ENCODE measurements at places on chromosomes 2 and 18.

DNA sequence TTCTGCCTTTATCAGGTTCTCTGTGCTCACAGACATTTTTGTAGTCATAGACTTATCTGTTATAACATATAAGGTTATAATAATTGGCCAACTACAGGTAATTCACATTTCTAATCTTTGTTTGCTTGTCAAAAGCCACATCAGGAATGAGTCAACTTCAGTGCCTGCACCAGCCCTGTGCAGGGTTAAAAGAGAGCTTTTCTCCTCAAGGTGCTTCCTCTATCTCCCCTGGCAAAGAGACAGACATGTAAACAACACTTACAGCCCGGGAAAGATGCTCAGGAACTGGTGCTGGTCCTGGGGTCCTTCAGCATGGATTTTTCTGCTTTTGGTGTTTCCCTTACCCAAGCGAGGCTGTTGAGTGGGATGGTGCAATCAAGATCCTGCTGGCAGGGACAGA is 7.7 kb upstream of the EHD3 start:
- no peak for DNase-seq

DNA sequence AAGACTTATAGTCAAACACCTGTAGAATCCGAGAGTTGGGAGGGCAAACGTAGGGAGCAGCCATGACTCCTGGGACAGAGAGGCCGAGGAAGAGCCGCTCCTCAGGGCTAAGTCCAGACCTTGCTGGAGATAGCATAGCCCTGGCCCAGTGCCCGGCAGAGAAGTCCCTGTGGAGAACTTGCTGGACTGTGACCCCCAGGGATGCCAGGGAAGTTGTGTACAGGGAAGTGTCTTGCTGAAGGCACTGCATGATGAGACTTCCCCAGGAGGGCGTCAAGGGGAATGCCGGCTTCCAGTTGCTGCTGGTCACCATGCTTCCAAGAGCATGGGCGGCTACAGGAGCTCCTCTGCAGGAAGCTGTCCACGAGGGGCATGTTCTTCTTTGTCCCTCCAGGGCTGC is 8.6 kb upstream of the CNDP1 start:
- DNase-seq: no peak

DNA sequence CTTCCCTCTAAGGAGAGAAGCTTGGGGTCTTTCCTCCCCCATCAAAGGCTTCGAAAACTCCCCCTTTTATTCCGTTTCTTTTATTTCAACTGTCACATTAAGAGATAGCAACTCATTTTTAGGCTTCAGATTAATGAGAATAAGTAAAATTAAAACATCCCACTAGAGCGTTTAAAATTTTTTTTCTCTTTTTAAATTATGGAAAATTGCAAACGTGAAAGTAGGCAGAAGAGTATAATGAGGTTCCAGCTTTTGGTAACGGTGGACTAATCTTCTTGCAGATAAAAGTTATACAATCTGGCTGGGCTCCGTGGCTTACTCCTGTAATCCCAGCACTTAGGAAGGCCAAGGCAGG is 21.9 kb upstream of the RMP24 start:
- no peak for DNase-seq

DNA sequence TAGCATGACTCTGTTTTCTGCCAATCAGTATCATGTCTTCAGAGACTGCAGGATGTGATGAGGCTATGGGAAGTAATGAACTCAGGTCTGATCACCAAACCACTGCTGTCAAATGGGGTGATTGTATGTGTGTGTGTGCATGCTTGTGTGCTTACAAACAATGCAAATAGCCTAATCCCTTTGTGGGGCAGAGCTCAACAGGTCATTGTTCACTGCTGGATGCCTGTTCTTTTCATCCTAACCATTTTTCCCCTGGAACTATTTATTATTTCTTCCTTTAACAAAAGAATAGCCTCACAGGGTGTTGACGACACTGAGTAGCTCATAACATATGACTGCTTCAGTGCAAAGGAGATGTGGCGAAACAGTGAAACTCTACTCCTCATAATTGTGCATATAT is 55.9 kb downstream of the NXPH2 start:
- DNase-seq: no peak

GRCh38 chr2:28294451-28294850 is 98.2 kb upstream of the FOSL2 start:
- no peak for DNase-seq

DNA sequence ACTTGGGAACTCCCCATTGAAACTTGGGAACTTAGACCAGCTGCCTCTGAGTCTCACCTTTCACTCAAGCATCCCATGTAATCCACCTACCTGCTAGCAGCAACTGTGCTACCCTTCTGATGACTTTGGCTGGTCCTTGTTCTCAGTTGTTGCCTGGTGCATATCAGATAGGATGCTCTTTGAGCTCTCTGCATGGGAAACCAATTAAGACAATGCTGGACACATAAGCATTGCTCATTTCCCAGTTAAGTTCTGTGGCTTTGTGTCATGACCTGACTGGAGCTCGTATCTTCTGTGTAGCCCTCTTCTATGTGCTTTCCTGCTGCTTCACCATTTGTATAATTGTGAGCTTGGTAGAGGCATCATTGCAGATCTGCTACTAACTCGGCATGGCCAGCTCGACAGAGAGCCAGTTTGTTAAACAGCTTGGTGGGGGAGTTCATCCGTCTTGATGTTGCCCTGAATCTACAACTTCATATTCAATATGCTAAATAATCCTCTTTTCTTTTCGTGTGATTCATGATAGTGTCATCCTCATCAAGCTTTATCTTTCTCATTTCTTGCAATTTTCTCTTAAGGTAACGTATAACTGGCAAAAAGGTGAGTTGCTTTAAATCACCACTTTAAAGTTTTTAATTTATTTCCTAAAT is 447.5 kb upstream of the SLC14A2 start:
- DNase-seq: no peak

GRCh38 chr2:239960929-239961661 is 64.0 kb downstream of the NDUFA10 start:
- no peak for DNase-seq

DNA sequence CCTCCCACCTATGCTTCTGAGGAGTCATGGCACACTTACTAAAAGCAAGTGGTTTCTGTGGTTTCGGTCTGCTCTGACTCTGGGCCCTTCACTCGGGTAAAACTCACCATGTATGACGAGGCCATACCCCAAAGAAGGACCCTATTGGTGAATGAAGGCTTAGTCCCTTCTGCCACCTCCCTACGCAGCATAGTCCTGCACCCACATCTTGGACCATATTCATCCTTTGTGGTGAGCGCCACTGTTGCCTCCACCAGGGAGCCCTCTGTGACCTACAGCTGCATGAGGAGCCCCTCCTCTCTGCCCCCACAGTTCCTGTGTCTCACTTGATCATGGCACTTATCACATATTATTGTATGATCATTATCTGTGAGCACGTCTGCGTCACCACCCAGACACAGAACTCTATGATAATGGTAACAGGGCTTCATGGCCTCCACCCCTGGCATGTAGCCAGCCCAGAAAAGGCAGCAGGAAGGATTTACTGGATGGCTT is 113.3 kb downstream of the TFCP2L1 start:
- no peak for DNase-seq

DNA sequence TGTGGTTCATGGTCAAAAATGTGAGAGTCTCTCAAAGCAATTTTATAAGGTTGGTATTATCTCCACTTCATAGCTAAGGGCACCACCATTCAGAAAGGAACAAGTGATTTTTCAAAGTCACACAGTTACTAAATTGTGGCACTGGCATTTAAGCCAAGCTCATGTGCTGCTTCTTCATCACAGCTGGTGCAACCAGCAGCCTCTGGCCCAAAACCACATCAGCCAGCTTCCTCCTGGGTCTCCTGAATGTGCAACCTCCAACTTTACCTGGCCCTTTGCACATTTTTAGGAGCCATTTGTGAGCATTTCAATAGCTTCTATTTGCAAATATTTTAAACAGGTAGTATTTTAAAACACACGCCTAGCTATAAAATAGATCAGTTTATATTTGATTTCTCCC is 293.7 kb downstream of the BCL11A start:
- no peak for DNase-seq

DNA sequence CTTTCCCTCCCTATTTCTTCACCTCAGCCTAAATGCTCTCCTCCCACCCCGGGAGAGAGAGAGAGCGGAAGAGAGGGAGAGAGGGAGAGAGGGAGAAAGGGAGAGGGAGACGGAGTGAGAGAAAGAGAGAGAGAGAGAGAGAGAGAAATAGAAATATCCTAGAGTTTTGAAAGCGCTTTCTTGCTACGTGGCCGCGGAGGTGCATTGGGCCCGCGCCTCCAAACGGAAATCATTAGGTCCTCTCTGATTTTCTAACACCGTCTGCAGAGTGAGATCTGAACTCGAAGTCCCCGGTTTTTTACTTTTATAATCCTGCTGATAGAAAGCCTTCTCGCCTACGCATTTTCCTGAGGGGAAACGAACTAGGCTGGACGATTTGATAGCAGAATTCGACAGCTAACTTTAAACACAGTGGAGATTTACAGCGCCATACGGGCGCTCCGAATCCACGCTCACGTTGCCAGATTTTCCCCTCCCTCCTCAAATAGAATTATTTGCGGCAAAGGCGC is 903 bp upstream of the EVX2 start:
- no peak for DNase-seq

- no peak for DNase-seq
These were observed 250.0 kb downstream of the FHOD3 start for GRCh38 chr18:36547544-36547943.

- no peak for DNase-seq
These were observed at the start of gene NEB for GRCh38 chr2:151733771-151734672. Gene NEB (minus strand): TSS chr2:151734476. CDS start chr2:151733156, 1,320 bp downstream.

GRCh38 chr2:237920673-237921072 is 46.1 kb upstream of the UBE2F start:
- DNase-seq: no peak

- DNase-seq: no peak
These were observed 37.5 kb downstream of the SLC39A10 start for GRCh38 chr2:195694553-195694952.

DNA sequence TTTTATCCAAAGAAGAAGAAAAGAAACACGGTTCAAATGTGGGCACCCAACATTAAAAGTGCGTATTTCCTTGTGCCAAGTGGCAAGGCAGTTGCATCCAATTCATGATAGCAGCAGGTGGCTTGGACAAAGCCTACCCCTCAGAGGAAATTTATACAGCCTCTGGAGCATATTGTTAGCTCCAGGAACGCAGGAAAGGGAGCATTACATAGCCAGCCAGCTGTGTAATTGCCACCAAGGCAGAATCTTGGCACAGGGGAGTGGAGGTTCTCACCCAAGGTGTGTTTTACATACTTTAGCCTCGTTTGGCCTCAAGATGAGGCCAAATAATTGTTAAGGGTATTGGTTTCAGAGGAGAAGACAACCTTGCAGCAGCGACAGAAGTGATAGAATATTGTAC is 526.9 kb downstream of the TMEM182 start:
- no peak for DNase-seq

DNA sequence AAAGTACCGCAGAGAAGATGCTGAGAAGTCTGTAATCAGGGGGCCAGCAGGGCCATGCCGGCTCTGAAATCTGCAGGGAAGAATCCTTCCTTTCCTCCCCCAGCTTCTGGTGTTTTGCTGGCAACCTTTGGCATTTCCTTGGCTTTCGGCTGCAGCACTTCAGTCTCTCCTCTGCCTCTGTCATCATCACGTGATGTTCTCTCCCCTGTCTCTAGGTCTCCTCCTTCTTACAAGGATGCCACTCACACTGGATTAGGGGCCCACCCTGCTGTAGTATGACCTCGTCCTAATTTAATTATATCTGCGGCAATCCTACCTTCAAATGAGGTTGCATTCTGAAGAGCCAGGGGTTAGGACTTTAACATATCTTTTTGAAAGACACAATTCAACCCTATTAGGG is 13.8 kb upstream of the RAB12 start:
- no peak for DNase-seq

- DNase-seq: no peak
These were observed 52.7 kb upstream of the NPAS2 start for GRCh38 chr2:100767224-100767653.

DNA sequence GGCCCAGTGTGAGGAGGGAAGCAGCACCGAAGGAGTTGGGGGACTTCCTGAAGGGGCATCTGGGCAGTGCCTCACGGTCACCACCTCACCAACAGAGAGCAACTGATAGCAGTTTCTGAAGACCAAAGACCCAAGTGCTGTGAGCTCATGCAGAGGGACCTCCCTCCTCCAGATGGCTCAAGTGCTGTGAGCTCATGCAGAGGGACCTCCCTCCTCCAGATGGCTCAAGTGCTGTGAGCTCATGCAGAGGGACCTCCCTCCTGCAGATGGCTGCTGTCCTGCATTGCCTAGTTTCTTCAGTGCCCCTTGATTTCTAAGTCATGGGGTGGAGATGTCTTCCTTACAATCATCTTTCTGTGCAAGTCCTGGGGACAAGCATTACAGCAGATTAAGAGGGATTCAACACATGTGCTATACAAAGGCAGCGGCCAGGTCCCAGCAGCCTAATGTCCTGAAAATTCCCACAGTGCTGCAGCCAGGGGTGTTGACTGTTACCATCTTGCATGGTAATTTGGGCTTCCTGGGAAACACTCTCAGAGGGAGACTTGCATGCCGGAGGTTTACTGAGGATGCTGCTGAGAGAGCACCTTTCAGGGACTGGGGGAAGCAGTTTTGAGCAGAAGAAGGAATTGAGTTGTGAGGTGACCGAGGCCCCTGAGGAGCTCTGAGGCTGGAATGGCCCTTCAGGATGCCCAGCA is 409.3 kb downstream of the GALR1 start:
- no peak for DNase-seq

DNA sequence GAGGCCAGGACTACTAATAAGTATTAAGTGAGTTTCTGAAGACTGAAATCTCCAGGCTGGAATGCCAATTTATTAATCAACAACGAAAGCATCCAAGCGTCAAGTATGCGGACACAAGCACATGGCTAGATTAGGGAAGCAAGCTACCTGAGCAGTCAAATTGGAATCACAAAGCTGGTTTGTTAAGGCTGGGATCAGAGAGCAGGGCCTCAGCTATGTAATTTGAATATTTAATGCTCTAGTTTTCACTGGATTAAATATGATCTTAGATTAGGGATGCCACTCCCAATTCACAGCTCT is 5.7 kb downstream of the CCL20 start:
- no peak for DNase-seq

GRCh38 chr18:1846640-1847039 is 724.7 kb downstream of the METTL4 start:
- DNase-seq: no peak

GRCh38 chr2:100070078-100070477 is 72.3 kb downstream of the AFF3 start:
- no peak for DNase-seq

- DNase-seq: no peak
These were observed 293.1 kb upstream of the ERBB4 start for GRCh38 chr2:212831671-212832199.

DNA sequence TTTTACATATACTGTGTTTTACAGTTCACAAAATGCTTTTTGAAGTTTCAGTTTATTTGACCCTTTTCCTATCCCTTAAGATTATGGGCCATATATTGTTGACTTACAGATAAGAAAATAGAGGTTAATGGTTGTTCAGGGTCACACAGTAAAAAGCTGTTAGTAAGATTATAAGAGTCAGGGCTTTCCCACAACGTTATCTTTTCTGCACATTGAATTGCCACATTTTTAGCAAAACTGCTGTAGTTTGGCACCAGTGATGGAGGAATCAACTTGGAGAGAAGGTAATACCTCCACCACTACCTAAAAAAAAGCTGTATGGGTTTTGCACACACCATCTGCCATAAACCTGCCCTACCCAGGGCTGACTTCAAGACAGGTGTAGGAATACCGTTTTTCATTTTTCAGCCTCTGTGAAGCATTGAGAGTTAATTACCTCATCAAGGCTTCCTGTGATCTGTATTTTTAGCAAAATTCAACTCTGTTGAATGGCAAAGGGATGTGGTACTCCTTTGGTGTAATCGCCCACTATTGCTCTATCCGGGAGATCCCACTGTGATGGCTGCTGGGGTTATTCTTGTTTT is 5.0 kb downstream of the SOWAHC start:
- DNase-seq: no peak

All from activated CD8-positive, alpha-beta memory T cell treated with anti-CD3 and anti-CD28 coated beads for 1 hour (primary cell).